ENCODE measurements at places on chromosomes 2 and 18. TPM values are rescaled to one million over a fixed set of nuclear protein-coding genes. Genes with fewer than 3 reads are reported as not detected.

- no peaks in the 10 kb centered on the region for H3K4me1 ChIP-seq
- no peak for DNase-seq
- no peak overlapping the region for H3K4me3 ChIP-seq
- H3K36me3 ChIP-seq = no peaks in the 10 kb centered on the region
- no peak overlapping the region for H3K27ac ChIP-seq
- no peaks in the 10 kb centered on the region for H3K27me3 ChIP-seq
Observed at GRCh38 chr2:46198164-46198883, 98.9 kb upstream of the EPAS1 start.

- no peak overlapping the region for H3K27ac ChIP-seq
- H3K4me1 ChIP-seq = peaks cover 7% of the 10 kb centered on the region
- no peaks in the 10 kb centered on the region for H3K27me3 ChIP-seq
- no peak for DNase-seq
Observed at GRCh38 chr2:33214436-33214835, 262.0 kb upstream of the RASGRP3 start.

DNA sequence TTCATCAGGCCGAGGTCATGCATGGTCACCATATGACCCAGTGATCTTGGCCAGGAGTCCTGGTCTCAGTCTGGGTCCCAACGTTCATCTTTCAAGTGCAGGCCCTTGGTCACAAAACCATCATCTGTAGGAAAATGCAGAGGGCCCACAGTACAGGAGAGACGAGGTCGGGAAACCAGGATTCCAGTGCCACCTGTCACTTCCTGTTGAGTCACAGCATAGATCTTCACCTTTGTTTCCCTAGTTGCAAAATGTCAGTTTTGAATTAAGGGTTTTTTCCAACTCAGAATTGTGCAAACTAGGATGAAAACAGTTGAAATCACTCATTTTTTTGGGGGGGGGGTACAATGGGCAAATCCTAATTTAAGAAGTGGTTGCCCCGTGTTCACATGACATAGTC lies 162.2 kb downstream of the INSIG2 start:
- no peak overlapping the region for H3K27ac ChIP-seq
- no peaks in the 10 kb centered on the region for H3K4me1 ChIP-seq
- DNase-seq = no peak

DNA sequence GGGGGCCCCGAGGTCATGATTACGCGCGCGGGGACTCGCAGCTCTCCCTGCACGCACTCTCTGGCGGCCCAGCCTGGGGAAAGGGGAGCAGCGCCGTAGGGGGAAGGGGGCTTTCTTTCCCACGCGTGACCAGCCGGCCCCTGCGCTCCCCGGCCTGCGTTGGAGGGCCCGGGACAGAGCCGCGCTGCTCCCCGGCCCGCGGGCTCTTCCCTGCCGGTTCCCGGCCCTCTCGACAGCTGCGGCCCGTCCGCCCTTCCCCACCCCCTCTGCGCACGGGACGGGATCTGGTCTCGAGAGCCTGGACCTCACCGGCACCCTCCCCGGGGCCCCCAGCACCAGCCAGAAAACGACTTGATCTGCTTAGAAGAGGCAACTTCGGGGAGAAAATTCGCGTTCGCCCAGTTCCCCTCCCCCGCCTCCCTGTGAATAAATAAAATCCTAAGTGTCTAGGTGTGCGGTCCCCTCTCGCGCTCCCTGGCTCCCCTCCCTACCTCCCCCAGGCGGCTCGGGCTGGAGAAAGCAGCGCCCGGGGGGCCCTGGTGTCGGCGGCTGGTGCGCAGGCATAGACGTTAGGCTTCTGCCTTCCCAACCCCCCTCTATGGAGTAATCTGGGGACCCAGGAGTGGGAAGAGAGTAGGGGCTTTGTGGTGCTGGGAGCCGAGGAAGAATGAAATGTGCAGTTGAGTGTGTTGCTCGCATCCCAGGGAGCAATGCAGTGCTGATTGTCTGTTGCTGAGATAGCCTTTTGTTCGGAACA lies 803 bp upstream of the FIGN start:
- H3K36me3 ChIP-seq = no peaks in the 10 kb centered on the region
- DNase-seq = no peak
- H3K4me1 ChIP-seq = no peaks in the 10 kb centered on the region

- no peaks in the 10 kb centered on the region for H3K36me3 ChIP-seq
- H3K4me1 ChIP-seq = no peaks in the 10 kb centered on the region
- no peak overlapping the region for H3K27ac ChIP-seq
- no peaks in the 10 kb centered on the region for H3K27me3 ChIP-seq
- DNase-seq = no peak
- no peak overlapping the region for H3K4me3 ChIP-seq
Observed at GRCh38 chr2:217611626-217612127, 391.1 kb downstream of the TNS1 start.

DNA sequence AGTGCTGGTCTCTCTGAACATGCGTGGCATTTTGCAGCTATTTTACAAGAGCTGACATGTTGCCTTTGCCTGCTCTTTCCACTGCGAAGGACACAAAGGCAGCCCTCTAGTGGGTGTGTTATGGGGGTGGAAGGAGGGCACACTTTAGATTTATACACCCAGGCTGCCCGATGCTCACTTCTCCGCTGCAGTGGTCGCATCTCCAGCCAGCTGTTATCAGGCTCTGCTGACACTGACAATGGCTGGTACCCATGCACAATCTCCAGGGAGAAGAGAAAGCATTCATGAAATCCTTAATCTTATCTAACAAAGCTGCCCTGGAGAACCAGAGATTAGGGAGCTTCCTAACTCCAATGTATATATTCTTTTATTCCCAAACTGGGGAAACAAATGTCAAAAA lies 113.5 kb downstream of the EPHA4 start:
- H3K4me1 ChIP-seq = no peaks in the 10 kb centered on the region
- no peak overlapping the region for H3K27ac ChIP-seq
- DNase-seq = no peak

- no peaks in the 10 kb centered on the region for H3K4me1 ChIP-seq
- no peak for DNase-seq
- H3K4me3 ChIP-seq = no peak overlapping the region
- H3K27me3 ChIP-seq = no peaks in the 10 kb centered on the region
Observed at GRCh38 chr18:21196426-21196825, 45.6 kb upstream of the GREB1L start.

DNA sequence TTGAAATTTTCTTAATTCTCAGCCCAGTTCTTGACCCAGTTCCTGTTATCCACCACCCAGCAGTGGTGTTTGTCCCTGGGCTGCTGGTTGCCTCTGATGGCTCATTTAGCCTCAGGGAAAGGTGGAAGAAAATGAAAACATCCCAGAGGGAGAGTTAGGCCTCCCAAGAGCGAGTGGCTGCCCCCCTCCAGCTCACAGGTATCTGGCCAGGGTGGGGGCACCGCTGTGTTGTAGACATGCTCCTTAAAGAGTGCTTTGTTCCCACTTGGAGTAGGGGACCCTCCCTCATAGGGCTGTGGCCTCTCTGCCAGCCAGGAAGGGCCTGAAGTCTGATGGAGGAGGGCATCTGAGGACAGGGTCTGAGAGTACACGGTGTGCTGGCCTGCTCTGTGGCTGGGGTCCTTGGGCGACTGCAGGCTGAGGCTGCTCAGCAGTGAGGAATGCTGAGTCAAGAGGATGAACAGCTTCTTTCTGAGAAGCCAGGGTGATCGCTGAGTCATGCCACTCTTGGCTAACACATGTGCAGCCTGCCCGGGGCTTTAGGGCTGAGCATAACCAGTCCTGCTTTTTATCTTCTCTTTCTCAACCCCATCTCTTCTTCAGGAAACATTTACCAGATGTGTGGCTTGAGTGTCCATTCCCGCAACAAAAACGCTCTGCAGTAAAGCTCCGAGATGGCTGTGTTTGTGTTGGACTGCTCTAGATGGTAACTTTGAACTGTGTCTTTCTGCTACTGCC lies 72.3 kb downstream of the IL1R2 start:
- no peak overlapping the region for H3K27ac ChIP-seq
- no peaks in the 10 kb centered on the region for H3K4me1 ChIP-seq
- H3K36me3 ChIP-seq = no peaks in the 10 kb centered on the region
- H3K4me3 ChIP-seq = no peak overlapping the region
- no peak for DNase-seq
- H3K27me3 ChIP-seq = no peaks in the 10 kb centered on the region

GRCh38 chr2:106701203-106702022 lies 184.6 kb downstream of the ST6GAL2 start:
- H3K27me3 ChIP-seq = no peaks in the 10 kb centered on the region
- no peaks in the 10 kb centered on the region for H3K36me3 ChIP-seq

DNA sequence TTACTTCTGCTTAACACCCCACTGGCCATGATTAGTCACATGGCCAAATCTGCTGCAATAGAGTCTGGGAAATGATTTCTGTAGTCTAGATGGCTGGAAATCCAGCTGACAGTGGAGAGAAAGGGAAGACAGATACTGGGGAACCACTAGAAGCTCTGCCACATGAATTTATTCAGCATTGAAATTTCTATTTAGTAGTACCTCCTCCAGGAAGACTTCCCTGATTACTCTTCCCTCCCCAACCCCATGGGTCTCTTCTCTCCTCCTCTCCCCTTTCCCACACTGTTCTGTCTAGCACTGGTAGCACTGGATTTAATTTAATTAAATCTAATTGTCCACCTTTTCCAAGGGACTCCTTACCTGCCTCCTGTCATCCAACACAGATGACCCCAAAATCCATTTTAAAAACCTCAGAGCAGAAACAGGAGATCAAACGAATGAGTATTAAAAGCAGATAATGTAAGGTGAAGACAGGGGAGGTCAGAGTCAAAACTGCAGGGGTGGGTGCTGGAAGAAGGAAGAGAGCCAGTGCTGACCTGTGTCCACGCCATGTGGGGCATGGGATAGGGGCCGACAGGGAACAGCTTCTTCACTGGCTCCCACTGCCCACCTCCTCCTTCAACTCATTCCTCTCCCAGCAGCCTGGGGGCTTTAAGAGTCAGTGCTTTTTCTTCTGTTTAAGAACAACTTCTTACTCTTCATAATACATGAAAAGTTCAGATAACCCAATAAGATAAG lies 169.2 kb upstream of the HS6ST1 start:
- H3K27me3 ChIP-seq = no peaks in the 10 kb centered on the region
- no peak for DNase-seq
- H3K4me3 ChIP-seq = no peak overlapping the region
- H3K4me1 ChIP-seq = no peaks in the 10 kb centered on the region
- no peaks in the 10 kb centered on the region for H3K36me3 ChIP-seq
- H3K27ac ChIP-seq = no peak overlapping the region

GRCh38 chr18:26468931-26469340 lies 79.4 kb downstream of the KCTD1 start:
- peaks cover 25% of the 10 kb centered on the region for H3K4me1 ChIP-seq
- no peaks in the 10 kb centered on the region for H3K36me3 ChIP-seq
- no peak overlapping the region for H3K4me3 ChIP-seq
- no peaks in the 10 kb centered on the region for H3K27me3 ChIP-seq
- DNase-seq = peak; percentile 78
- H3K27ac ChIP-seq = no peak overlapping the region

- no peaks in the 10 kb centered on the region for H3K27me3 ChIP-seq
- peaks cover 51% of the 10 kb centered on the region for H3K4me1 ChIP-seq
- peak; percentile 77 for DNase-seq
- H3K4me3 ChIP-seq = peak overlapping the region; percentile 90
- H3K36me3 ChIP-seq = peaks cover 29% of the 10 kb centered on the region
- H3K27ac ChIP-seq = no peak overlapping the region
Observed at GRCh38 chr2:197707316-197708213, 2.4 kb downstream of the MARS2 start.

DNA sequence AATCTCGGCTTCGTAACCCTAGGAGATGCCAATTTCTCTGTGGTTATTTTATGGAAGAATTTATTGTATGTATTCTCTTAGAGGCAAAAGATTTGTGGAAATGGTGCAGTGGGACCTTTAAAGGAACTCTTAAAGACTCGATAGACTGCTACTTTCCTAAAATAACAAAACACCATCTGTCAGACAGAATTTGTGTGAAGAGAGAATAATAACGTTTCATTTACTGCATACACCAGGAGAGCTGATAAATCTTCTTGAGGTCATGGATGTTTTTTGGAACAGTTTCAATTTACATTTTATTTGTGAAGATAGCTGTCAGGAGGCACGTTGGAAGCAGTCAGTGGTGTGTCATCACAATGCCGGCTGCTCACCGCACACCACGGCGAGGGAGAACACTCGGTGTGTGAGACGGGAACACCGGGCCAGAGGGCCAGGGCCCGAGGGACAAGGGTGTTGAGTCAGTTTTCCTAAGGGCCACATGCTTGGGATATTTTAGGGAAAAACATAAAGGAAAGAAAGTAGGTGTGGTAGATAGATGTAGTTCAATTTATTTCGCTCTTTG lies 1681.0 kb upstream of the DDX18 start:
- no peaks in the 10 kb centered on the region for H3K4me1 ChIP-seq
- H3K36me3 ChIP-seq = no peaks in the 10 kb centered on the region
- H3K4me3 ChIP-seq = no peak overlapping the region
- no peak overlapping the region for H3K27ac ChIP-seq

- H3K27ac ChIP-seq = peak overlapping the region; percentile 73
- DNase-seq = peak; percentile 75
- peaks cover 38% of the 10 kb centered on the region for H3K36me3 ChIP-seq
- H3K4me3 ChIP-seq = peak overlapping the region; percentile 79
Observed at GRCh38 chr2:9844576-9844975, 1.3 kb downstream of the TAF1B start.

DNA sequence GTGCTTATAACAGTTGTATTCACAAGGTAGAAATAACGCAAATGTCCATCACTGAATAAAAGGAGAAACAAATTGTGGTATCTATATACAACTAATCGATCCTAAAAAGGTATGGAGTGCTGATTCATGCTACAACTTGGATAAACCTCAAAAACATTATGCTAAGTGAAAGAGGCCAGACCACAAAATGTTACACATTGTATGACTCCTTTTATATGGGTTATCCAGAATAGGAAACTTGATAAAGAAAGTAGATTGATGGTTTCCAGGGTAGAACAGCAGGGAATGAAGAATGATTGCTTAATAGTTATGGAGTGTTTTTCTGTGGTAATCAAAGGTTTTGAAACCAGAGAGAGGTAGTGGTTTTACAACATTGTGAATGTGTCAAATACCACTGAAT lies 432.2 kb upstream of the TRIB2 start:
- no peaks in the 10 kb centered on the region for H3K36me3 ChIP-seq
- H3K4me3 ChIP-seq = no peak overlapping the region
- H3K27ac ChIP-seq = no peak overlapping the region
- H3K4me1 ChIP-seq = no peaks in the 10 kb centered on the region
- H3K27me3 ChIP-seq = no peaks in the 10 kb centered on the region

The REEP1 gene
- 0.22 TPM for total RNA-seq

The VWA3B gene
- total RNA-seq = not detected

The TAF1B gene
- 58.6 TPM for total RNA-seq

The GPR35 gene
- total RNA-seq = 1.9 TPM

The DYNAP gene
- total RNA-seq = not detected

The OTX1 gene
- 6.4 TPM for total RNA-seq

The NT5C1B gene
- total RNA-seq = not detected

The C2orf72 gene
- not detected for total RNA-seq
